ENCODE measurements at places on chromosomes 1 and 21. TPM values are rescaled to one million over a fixed set of nuclear protein-coding genes. Genes with fewer than 3 reads are reported as not detected.

The ELAPOR1 gene
- total RNA-seq: 7.0 TPM

- DNase-seq: no peak
- no peaks in the 10 kb centered on the region for H3K4me1 ChIP-seq
- H3K36me3 ChIP-seq: no peaks in the 10 kb centered on the region
- peaks cover 2% of the 10 kb centered on the region for H3K27me3 ChIP-seq
- no peak overlapping the region for H3K4me3 ChIP-seq
Measured at GRCh38 chr21:26920055-26920454, 46.8 kb downstream of the ADAMTS5 start.

DNA sequence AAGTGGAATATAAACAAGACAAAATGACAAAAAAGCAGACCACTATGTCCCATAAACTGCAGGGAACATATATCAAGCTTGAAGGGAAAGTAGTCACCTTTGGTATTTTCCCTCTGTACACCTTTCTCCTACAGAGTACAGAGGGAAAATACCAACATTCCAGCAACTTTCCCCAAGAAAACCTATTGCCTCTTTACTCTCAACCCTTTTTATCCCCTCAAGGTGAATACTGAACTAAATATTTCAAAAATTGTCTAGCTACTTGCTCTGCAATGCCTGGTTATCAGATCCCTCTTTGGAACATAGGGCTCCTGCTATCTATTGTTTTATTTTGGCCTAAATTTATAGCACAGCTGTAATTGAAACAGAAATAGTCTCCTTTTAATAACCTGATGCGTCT, 15.8 kb downstream of the CTXND2 start:
- DNase-seq: no peak
- no peaks in the 10 kb centered on the region for H3K36me3 ChIP-seq
- no peak overlapping the region for H3K4me3 ChIP-seq
- no peaks in the 10 kb centered on the region for H3K4me1 ChIP-seq
- H3K27ac ChIP-seq: no peak overlapping the region

The EXTL2 gene
- total RNA-seq: 6.2 TPM

The FMOD gene
- not detected for total RNA-seq

The AMIGO1 gene
- total RNA-seq: 33.3 TPM

- H3K27ac ChIP-seq: no peak overlapping the region
- H3K4me1 ChIP-seq: no peaks in the 10 kb centered on the region
- H3K27me3 ChIP-seq: no peaks in the 10 kb centered on the region
- no peak for DNase-seq
- H3K4me3 ChIP-seq: no peak overlapping the region
Measured at GRCh38 chr1:46556822-46557221, 5.4 kb upstream of the KNCN start.

The NPPB gene
- not detected for total RNA-seq

- no peak for DNase-seq
- H3K27me3 ChIP-seq: no peaks in the 10 kb centered on the region
- no peak overlapping the region for H3K4me3 ChIP-seq
- no peak overlapping the region for H3K27ac ChIP-seq
Measured at GRCh38 chr1:104136621-104137020, 386.9 kb downstream of the AMY1C start.

The RNF11 gene
- total RNA-seq: 32.2 TPM

- H3K4me1 ChIP-seq: peaks cover 9% of the 10 kb centered on the region
- no peaks in the 10 kb centered on the region for H3K27me3 ChIP-seq
- DNase-seq: no peak
- peaks cover 6% of the 10 kb centered on the region for H3K36me3 ChIP-seq
- H3K27ac ChIP-seq: peak overlapping the region; percentile 34
Measured at GRCh38 chr1:155463865-155464650, 98.5 kb downstream of the ASH1L start.

DNA sequence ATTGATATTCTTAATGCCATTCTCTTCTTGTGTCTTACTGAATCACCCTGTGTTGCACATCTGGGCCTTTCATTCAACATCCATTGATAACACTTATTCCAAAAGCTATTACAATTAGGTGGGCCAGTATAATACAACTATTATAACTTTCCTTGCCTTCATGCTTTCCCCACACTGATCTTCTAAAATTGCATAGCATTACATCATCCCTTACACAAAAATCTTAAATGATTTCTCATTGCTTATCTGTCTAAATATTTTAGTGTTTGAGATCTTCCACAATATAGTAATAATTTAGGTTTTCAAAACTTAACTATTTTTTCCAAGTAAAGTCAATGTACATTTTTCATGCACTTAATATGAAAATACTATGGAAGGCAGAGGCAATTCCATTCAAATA, 1634.1 kb downstream of the PLA2G4A start:
- no peak for DNase-seq
- H3K36me3 ChIP-seq: no peaks in the 10 kb centered on the region
- H3K27me3 ChIP-seq: no peaks in the 10 kb centered on the region
- no peak overlapping the region for H3K27ac ChIP-seq

DNA sequence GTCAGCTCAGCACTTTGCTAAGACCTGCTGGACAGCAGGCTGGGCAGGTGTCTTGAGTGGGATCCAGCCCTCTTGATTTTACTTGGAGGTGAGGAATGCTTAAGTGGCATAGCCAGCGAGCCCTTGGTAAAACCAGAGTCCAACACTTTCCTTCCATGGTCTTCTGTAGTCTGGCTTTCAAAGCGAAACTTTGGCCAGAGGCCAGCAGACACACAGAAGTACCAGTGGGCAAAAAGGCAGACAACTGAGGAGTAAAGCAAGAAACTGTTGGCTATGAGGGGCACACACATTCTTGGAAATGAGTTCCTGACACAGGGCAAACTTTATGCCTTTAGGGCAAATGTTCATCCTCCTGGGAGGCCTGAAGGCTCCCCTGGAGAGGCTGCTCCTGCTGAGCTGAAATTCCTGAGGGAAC, 281.0 kb upstream of the POU3F1 start:
- H3K4me3 ChIP-seq: no peak overlapping the region
- H3K27ac ChIP-seq: no peak overlapping the region
- H3K4me1 ChIP-seq: no peaks in the 10 kb centered on the region
- peaks cover 22% of the 10 kb centered on the region for H3K27me3 ChIP-seq
- no peak for DNase-seq

The IRF6 gene
- total RNA-seq: 2.4 TPM

The RBM11 gene
- total RNA-seq: 14.6 TPM
